ENCODE measurements at places on chromosomes 7 and 10.
A peak's percentile ranks its signal among the peaks of the same experiment; 100 is the strongest.

DNA sequence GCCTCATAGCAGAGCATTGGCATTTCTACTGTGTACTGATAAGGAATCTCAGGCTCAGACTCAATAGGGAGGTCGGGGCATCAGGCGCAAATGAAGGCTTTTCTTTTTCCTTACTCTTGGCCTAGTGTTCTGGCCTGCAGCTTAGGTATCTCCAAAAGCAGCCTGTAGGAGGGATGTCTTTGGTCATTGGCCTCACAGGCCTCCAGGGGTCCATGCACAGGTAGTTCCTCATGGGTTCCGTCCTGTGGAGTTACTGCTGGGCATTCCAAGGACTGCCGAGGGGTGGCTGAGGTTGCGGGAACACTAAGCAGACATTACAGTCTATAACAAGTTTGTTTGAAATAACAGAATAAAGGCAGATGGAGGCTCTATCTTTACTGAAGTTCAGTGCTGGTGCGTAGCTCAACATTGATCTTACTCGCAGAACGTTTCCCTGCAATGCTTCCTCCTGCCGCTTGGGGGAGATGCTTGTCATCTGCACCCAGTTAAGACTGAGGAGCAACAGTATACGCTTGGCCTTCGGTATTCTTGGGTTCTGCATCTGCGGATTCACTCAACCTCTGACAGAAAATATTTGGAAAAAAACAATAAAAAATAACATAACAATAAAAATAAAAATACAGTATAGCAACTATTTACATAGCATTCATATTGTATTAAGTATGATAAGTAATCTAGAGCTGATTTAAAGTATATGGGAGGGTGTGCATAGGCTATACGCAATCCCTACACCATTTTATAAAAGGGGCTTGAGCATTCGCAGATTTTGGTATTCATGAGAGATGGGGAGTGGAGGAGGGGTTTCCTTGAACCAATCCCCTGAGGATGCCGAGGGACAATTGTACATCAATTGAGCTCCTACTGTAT lies 58.9 kb downstream of the SH2D4B start:
- peak; percentile 61 for DNase-seq

- peak; percentile 86 for DNase-seq
Measured at GRCh38 chr7:6530626-6531491, 20.4 kb downstream of the GRID2IP start.

GRCh38 chr7:92875173-92875572 lies 38.8 kb upstream of the CDK6 start:
- no peak for DNase-seq

- peak; percentile 84 for DNase-seq
Measured at GRCh38 chr7:26078437-26079336, 73.3 kb upstream of the NFE2L3 start.

DNA sequence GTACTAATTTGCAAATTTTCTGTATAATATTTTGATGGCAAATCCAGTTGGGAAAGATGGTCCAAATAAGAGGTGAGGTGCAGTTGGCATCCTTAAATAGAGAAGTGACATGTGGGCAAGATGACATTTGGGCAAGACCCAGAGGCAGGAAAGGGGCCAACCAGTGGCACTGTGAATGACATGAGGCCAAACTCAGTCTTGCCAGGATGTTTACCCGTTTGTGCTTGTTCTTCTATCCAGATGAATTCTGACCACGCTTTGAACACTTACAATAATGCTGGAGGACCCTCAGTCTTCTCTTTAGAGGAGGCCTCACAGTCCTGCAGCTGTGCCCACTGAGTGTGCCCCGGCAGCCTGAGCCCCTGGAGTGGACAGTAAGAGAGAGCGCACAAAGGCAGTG lies 45.1 kb downstream of the KCNMA1 start:
- no peak for DNase-seq

DNA sequence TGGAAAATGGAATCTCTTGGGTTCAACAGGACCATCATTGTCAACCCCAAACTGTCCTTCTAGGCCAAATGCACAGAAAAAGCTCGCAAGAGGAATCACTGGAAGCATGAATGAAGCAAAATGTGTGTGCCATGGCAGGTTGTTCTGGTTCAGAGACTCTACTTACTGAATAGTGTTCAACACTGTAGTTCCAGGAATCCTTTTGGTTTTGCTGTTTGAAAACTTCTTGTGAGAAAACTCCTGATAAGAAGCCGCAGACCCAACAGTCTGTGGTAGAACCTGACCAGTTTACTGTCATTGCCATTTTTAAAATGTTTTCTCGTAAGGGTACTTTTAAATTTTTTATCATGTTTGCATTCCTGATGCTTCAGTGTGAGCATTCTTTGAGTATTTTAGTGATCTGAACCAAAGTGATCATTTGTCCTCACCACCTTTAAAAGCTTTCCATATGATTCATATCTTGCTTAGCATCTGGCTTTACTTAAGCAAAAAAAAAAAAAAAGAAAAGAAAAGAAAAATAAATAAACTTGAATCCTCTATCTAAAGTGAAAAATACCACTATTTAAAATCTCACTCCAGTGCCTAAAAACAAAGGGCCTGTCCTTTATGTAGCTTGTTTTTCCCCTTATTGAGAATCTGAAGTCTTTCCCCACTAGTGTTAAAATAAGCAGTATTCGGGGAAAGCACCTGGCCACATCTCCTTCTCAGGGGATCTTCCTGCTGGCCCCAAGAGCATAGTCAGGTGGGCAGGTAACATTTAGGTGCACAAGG lies 92.4 kb downstream of the WNT2 start:
- no peak for DNase-seq

GRCh38 chr7:55539380-55539779 lies 32.9 kb downstream of the VOPP1 start:
- no peak for DNase-seq

- DNase-seq = no peak
Measured at GRCh38 chr10:130812381-130813148, 499.0 kb downstream of the TCERG1L start.

DNA sequence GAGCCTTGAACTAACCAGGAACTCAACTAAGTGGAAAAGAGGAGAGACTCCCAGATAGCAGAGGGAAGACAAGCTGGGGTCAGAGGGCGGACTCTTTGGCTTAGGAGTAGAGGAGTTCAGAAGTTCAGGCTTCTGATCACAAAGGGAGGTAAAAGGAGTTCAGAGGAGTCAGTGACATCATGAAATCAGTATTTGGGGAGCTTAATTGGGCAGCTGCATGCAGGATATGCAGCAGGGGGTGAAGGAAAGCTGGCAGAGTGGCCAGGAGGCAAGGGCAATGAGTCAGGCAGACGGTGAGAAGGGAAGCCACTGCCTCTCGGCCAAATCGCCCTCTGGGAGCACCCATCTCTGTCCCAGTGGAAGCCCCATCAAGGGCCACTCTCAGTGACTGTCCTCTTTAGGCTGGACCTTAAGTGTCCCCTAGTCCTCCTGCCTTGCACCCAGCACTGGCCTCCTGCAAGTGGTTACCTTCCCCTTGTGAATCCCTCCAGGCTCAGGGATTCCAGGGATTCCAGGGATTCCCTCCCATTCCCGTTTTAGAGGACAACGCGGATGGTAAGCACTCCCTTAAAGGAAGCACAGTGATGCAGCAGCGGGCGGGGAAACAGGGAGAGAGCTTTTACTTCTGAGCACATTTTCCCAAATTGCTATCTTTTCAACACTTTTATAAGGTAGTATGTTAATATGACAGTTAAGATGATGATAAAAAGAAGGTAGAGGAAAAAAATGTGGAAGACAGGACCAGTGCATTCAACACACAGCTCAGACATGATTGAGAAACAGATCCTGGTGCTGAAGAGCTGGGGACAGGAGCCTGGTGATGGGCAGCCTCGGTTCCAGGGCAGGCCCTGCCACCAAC lies 72.6 kb downstream of the KCNMA1 start:
- no peak for DNase-seq

DNA sequence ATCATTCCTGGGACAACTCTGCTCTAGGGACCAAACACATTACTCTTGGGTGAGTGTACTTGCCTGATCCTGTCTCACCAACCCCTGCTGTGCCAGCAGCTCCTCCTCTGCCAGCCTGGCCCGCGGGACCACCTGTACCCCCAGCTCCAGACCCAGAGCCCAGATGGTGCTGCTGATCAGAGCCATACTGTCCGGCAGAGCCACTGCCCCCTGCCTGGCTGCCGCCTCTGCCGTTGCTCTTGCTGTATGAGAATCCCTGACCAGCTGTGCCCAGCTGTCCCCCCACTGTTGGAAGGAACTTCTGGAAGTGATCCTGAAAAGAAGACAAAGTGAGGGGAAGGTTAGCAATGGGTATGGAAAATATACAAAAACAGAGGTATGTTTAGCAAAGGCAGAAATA lies 6.9 kb downstream of the MYOZ1 start:
- no peak for DNase-seq

DNA sequence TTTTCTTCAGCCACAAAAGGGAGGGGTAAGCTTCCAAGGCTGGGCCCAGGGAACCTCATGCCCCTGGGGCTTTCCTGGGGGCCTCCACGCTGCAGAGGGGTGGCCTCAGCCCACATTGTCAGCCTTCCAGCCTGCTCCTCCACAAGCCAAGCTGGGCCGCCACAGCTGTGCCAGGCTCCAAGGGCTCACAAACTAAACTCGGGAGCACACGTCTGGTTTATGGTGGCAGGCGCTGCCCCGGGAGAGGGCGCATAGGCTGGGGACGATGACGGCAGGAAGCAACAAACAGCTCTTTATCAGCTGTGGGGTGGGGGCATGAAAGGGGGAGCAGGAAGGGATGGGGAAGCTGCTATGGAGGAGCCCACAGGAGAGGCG lies 6.3 kb upstream of the CDH23 start:
- DNase-seq = no peak

DNA sequence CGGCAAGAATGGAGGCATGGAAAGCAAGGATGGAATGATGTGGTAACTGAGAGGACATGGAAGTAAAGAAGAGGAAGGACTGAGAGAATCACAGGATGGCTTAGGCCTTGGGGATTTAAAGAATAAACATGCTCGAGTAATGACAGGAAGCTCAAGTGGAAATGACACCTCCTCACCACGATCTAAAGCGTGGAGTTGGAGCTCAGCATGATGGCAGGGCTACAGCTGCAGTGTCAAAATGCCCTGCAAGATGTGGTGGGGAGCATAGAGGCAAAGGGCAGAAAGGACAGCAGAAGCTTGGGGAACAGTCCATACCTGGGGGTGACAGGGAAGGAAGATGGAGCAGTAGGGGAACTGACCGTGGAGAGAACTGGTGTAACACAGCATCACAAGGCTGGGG lies 229.5 kb upstream of the PLXNA4 start:
- DNase-seq = no peak

DNA sequence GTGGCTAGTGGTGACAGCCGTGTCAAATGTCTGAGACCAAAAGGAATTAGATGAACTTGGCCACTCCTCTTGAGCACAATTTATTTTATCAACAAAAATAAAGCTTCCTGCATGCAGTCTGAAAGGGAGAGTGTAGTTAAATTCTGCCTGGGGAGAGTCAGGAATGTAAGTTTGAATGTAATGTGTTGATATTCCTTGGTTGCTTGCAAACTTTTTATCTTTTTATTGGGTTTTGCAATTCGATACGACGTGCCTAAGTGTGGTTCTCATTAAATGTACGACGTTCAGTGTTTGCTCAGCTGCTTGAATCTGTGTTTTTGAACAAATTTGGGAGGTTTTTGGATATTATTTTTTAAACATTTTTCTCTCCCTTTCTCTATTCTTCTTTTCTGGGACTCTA lies 839.9 kb downstream of the CCSER2 start:
- DNase-seq = no peak

GRCh38 chr10:101485681-101486554 lies 102.1 kb downstream of the POLL start:
- no peak for DNase-seq

DNA sequence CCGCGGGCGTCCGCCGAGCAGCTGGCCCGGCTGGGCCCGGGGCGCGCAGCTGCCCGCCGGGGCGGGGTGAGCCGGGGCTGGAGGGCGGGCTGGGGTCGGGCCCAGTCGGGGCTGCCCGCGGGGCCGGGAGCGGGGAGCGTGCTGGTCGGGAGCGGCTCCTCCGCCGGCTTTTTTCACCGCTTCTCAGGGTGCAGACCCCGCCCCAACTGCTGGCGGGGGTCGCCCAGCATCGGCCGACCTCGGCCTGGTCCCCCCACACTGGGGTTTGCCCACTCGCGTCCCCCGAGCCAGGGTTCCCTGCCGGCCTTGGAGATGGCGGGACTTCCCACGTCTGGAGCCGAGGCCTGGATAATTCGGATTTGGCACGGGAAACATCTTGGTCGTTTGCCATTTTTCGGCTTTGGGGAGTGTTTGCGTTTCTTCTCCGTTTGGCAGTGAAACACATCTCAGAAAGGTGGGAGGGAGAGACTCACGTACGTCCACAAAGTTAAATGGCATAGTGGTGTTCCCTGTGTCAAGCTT lies 432 bp downstream of the TMEM248 start:
- no peak for DNase-seq

GRCh38 chr7:69504733-69505420 lies 93.4 kb upstream of the AUTS2 start:
- no peak for DNase-seq

DNA sequence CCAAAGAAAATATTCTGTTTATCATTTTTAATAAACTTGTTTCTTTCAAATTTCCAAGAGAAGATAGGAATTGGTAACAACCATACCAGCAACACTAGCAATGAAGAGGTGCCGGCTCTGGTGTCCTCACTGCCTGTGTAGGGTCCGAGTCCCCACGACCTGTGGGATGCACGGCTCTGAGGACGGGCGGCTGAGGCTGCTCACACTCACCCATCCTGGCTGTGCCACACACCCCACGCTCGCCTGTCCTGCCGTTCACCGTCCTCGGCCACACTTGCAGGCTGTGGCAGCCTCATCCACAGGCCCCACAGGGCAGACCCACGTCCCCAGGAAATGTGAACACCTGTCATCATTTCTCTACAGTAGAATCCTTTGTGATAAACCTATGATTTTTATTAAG lies 48.2 kb upstream of the DPYSL4 start:
- no peak for DNase-seq

DNA sequence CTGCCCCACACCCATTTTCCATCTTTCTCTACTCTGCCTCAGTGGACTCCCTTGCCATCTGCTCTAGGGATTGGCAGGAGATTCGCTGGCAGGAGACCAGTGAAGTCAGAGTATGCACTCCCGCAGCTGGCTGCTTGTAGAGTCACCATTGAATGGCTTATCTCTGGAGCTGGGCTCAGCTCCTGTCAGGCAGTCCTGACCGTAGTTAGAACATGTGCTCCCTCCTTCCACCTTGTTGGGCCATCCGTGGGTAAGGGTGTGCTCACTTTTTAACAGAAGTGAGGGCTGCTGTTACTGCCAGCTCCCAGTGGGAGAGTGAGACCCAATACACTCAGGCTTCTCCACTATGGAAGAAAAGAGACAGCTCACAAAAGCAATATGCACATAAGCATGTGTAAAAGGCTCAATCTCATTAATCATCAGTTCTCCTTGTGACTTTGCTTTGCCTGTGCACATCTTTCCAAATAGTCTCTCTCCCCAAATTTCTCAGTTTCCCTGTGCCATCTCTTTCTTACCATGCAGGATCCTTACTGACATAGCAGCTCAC lies 773.3 kb downstream of the GRID1 start:
- DNase-seq = no peak

- no peak for DNase-seq
Measured at GRCh38 chr10:102608487-102608886, 35.8 kb upstream of the TRIM8 start.

DNA sequence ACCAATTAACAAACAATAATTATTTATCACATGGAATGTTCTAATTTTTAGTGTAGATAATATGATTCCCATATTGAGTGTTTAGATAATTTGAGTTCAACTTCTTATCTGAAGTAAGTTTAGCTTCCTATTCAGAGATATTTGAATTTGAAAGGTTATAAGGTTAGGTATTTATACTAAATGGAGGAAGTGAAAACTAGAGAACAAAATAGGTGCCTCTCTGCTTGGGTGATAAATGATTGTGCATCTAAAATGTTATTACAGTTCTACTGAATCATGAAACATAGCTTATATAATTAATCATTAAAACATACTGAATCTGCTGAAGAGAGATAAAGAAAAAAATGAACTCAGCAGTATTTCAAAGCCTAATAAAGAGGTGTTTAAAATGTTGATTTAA lies 1174.3 kb downstream of the XPNPEP1 start:
- no peak for DNase-seq
